ENCODE measurements at places on chromosomes 12 and 14. TPM values are rescaled to one million over a fixed set of nuclear protein-coding genes. Genes with fewer than 3 reads are reported as not detected.

The ATXN2 gene
- total RNA-seq = 46.8 TPM

DNA sequence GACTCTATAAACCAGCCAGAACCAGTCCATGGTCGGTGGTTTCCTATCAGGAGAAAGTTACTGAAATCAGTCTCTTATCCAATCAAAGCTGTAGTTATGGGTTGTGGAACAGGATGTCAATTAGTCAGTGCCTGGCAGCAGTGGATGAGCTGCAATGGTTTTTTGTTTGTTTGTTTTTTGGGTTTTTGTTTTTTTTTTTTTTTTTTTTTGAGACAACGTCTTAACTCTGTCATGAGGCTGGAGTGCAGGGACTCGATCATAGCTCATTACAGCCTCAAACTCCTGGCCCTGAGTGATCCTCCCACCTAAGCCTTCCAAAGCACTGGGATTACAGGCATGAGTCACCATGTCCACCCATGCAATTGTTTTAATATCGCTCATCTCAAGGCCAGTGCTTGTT, 113.3 kb upstream of the CAND1 start:
- no peaks in the 10 kb centered on the region for H3K27me3 ChIP-seq
- no peak overlapping the region for H3K4me3 ChIP-seq
- DNase-seq = no peak
- H3K36me3 ChIP-seq = no peaks in the 10 kb centered on the region
- H3K4me1 ChIP-seq = no peaks in the 10 kb centered on the region

DNA sequence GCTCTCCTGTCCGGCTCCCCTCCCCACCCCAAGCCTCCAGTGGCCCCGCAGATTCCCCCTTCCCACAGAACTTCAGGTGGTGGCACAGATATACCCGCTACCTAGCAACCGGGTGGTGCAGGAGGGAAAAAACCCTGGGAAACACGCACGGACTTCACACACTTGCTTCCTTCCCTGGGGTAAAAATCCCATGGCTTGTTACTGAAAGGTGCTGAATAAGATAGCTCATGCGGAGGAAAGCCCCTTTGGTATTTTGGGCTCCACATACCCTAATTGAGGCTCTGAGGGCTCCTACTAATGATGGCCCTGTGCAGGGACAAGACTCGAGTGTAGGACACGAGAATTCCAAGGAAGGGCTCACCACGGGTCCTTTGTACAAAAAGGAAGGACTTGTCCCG, 869 bp upstream of the RIMBP2 start:
- peaks cover 2% of the 10 kb centered on the region for H3K4me1 ChIP-seq
- H3K27me3 ChIP-seq = peaks cover 46% of the 10 kb centered on the region
- no peak overlapping the region for H3K4me3 ChIP-seq
- no peak overlapping the region for H3K27ac ChIP-seq
- no peak for DNase-seq

- H3K27me3 ChIP-seq = peaks cover 51% of the 10 kb centered on the region
- peaks cover 13% of the 10 kb centered on the region for H3K4me1 ChIP-seq
- peak overlapping the region; percentile 57 for H3K4me3 ChIP-seq
- no peak for DNase-seq
- H3K27ac ChIP-seq = no peak overlapping the region
- H3K36me3 ChIP-seq = no peaks in the 10 kb centered on the region
These were observed 645 bp downstream of the KITLG start for GRCh38 chr12:88579601-88580050.

DNA sequence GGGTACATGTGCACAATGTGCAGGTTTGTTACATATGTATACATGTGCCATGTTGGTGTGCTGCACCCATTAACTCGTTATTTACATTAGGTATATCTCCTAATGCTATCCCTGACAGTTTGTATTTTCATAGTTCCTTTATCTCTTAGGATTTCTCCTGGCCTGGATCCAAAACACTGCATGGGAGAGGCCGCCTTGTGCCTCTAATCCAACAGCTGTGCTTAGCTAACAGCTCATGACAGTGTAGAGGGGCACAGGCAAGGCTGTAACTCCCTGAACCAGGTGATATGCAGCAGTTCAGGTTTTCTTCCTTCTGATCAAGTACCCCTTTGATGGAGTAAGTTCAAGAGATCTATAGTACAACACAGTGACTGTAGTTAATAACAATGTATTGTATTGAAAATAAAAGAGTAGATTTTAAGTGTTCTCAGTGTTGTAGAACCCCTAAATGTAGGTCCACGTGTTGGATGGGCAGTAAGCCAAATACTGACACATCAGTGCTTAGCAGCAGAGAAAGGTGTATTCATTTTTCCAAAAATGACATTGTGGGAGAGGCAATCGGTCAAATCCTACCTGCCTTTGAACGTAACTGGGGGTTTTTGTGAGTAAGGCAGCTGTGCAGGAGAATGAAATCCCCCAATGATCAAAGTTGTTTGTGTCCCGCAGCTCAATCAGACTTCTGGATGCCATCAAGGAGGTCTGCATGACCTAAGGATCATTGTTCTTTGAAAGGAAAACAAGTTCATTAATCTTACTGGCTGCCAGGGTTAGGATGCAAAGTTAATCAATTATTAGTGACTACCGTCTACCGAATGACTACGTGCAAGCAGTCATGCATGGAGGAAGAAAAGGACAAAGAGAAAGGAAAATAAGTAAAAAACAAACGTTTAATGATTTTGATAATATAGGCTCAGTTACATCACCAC, 89.3 kb upstream of the FGD4 start:
- H3K4me1 ChIP-seq = peaks cover 5% of the 10 kb centered on the region
- no peaks in the 10 kb centered on the region for H3K36me3 ChIP-seq
- no peaks in the 10 kb centered on the region for H3K27me3 ChIP-seq
- no peak overlapping the region for H3K27ac ChIP-seq
- DNase-seq = no peak

GRCh38 chr12:95443459-95443858, 30.5 kb upstream of the METAP2 start:
- no peak overlapping the region for H3K4me3 ChIP-seq
- no peaks in the 10 kb centered on the region for H3K36me3 ChIP-seq
- peaks cover 1% of the 10 kb centered on the region for H3K4me1 ChIP-seq

- no peaks in the 10 kb centered on the region for H3K27me3 ChIP-seq
- H3K27ac ChIP-seq = no peak overlapping the region
- no peak overlapping the region for H3K4me3 ChIP-seq
- no peaks in the 10 kb centered on the region for H3K36me3 ChIP-seq
- H3K4me1 ChIP-seq = peaks cover 12% of the 10 kb centered on the region
These were observed 28.8 kb downstream of the MAP3K9 start for GRCh38 chr14:70780396-70781075.

- H3K36me3 ChIP-seq = no peaks in the 10 kb centered on the region
- no peak for DNase-seq
- H3K4me1 ChIP-seq = peaks cover 19% of the 10 kb centered on the region
- H3K4me3 ChIP-seq = no peak overlapping the region
- peaks cover 79% of the 10 kb centered on the region for H3K27me3 ChIP-seq
These were observed 117.2 kb upstream of the DIO3 start for GRCh38 chr14:101444116-101444515.
